Activated CD4-positive, alpha-beta T cell treated with anti-CD3 and anti-CD28 coated beads for 48 hours (primary cell): ENCODE measurements at places on chromosomes 16 and 17.

DNA sequence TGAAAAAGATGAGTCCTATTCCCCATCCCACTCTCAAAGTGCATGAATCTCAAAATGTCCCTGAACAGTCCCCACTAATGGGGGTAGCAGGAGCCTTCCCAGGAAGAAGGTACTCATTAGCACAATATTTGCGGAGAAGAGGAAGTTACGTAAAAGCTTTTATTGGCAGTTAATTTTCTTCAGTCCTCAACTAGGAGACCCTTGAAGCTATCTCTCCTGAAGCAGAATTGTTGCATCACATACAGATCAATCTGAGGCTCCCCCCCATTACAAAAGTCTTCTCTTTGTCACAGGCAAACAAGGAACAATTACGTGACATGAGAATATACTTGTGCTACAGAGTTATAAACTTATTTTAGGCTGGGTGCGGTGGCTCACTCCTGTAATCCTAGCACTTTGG, 14.2 kb downstream of the SLFN12L start:
- DNase-seq, result no peak

- DNase-seq, result no peak
Measured at GRCh38 chr16:8436931-8437330, 153.4 kb downstream of the TMEM114 start.

GRCh38 chr16:52812678-52813556, 239.8 kb downstream of the CHD9NB start:
- no peak for DNase-seq

- DNase-seq, result no peak
Measured at GRCh38 chr16:52929478-52930400, 123.0 kb downstream of the CHD9NB start.

- no peak for DNase-seq
Measured at GRCh38 chr17:78535273-78536197, 41.7 kb downstream of the DNAH17 start.

DNA sequence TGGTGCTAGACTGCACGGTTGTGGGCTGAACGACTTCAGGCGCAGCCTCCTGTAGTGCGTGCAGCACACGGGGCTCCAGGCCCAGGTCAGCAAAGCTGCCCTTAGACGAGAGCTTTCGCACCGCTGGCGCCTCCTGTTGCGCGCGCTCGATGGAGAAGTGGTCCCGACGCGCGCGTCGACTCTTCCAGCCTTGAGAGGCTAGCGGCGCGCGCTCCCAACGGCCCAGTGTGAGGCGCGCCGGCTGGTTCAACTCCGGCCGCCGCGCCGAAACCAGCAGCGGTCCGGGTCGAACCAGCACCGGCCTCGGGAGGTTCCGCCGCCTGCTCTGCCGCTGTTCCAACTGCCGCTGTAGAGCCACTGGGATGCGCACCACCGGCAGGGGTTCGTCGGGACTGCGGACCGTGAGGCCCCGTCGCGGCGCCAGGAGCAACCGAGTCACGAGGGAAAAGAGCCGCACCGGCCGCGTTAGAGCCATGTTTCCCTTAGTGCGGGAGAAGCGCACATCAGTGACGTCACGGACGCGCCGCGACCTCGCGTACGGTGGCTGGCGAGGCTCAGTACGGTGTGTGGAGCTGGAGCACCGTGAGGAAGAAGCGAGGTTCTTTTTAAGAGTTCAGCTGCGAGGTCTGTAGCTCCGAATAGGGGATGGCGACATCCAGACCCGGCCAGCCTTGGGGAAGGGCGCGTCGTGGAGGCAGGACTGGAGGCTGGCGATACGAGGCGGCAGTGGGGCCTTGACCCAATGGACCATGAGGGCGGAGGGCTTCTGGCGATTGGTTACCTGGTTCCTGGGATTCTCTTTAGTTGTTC, at the start of the genes DDX28 and DUS2:
Gene DDX28 (minus strand): TSS at position 505 of the 810 bp plus-strand sequence. CDS start 30 bp downstream, at position 475.
Gene DUS2 (plus strand): TSS at position 557 of the 810 bp plus-strand sequence. CDS start 14,740 bp downstream, outside the sequence.
- peak; percentile 96 for DNase-seq

DNA sequence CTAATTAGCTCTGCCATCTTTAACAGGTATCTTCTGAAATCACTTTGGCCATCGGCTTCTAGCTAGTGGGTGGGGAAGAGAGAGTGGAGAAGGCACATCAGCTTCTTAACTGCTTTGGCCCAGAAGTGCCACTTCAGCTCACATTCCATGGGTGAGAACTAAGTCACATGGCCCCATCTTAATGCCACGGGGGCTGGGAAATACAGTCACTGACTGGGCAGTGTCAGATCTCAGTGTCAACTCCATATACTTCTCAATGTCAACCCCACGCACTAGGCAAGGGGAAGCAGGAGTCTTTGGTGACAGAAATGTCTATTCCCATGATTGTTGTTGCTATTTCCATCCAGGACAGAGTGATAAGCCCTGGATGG, 29.4 kb downstream of the CCR7 start:
- no peak for DNase-seq

DNA sequence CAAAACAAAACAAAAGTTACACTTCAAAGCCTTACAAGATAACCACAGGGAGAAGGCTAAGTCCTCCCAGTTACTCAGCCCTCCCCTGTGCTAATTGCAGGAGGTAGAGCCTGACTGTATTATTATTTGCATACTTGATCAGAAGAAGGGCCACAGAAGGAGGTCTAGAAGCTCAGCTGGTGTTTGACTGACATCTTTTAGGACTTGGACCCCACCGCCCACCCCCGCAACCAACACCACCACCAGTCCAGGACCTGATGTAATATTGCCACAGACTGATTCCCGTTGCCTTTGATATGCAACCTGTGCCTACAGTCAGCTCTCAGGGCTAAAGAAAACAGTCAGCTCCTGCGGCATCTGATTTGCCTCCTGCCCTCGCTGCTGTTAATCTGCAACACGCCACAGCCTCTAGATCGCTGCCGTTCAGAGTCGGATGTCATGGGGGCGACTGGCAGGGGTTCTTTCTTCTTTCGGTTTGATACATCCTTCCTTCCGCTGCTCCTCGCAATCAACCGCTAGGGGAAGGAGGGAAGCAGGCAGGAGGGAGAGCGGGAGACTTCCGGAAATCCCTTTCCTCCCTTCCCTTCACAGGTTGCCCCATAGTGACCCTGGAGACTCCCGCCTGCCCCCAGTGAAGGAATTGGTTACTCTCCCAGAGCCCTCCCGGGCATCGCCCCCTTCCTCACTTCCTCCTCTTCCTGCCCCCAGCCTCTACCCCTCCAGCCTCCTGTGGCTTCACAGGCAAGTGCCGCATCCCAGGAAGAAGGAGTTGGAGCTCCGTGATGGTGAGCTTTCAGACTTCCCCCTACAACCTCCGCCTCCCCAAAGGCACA, 90.5 kb upstream of the SOX9 start:
- peak; percentile 21 for DNase-seq

GRCh38 chr17:20281860-20282259, 185.5 kb downstream of the LGALS9B start:
- DNase-seq, result peak; percentile 37

DNA sequence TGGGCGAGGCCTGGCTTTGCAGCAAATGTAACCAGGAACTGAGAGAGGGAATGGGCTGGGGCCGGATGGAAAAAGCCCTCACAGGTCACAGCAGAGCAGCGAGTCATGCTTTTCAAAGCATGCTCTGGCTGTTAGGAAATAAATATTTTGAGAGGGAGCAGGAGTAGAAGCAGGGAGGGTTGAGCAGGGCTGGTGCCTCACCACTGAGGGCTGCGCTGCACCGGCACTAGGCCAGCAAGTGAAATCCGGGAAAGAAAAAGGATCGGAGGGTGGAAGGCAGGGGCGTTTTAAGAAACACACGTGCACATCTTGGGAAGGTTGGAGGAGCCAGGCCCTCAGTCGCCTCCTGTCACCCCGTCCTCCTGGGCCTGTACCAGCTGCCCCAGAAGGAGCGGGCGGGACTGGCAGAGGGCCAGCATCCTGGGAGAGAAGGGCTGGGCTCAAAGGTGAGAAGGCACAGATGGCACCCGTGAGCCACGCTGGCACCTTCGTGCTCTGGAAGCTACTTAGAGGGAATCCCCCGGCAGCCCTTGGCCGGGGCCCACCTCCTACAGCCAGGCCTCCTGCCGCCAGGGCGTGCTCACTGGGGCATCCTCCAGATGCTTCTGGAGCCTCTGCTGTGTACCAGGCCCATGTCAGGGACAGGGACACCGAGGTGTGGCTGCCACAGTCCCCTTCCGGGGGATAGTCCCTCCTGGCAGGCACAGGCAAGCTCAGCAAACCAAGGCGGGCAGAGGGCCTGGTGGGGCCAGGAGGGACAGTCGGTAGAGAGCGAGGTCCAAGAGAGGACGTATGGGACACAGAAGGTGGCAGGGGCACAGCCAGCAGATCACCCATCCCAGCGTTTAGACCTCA, 71.5 kb upstream of the PLCG2 start:
- DNase-seq, result no peak

DNA sequence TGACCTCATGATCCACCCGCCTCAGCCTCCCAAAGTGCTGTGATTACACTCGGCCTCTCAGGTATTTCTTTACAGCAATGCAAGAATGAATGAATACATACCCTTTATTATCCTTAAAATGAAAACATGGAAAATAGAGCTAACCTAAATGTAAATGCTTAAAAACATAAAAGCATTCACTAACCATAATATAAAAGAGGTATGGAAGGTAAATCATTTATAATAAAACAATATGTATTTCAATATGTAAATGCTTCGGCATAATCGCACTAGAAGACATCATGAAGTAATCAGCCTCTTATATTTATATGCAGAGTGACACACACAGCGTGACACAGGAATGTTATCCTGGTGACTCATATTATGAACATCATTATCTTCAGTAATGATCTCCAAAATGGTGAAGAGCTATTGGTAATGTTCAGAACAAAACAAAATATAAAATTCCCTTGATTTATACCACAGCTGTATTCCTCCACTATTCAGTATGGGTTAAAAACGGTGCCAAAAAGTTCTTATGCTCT, 53.9 kb downstream of the AIPL1 start:
- DNase-seq, result no peak

DNA sequence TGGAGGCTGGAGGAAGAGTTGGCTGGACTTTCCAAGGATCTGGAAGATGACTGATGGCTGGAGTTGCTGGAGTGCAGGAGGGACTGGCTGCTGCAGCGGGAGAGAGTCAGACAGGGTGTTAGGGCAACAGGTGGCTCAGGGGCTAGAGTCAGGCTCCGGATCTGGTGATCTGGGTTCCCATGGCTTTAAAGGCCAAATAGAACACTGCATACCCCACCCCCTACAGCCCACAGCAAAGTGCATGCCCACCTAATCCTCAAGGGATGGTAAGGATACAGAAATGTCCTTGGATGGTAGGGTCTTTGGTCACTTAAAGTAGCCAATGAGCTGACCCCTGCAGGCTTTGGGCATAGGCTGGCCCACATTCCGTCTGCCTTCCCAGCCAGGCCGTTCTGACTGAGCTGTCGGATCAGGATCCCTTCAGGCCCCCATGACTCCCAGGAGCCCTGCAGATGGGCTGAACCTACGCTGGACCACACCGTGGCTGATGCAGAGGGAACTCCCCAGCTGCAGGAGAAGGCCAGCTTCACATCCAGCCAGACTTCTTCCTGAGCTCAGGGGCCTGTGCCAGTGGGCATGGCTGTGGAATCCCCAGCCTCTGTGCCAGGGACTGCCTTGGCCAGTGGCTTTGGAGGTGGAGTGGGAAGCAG, 13.9 kb downstream of the TNS4 start:
- no peak for DNase-seq

DNA sequence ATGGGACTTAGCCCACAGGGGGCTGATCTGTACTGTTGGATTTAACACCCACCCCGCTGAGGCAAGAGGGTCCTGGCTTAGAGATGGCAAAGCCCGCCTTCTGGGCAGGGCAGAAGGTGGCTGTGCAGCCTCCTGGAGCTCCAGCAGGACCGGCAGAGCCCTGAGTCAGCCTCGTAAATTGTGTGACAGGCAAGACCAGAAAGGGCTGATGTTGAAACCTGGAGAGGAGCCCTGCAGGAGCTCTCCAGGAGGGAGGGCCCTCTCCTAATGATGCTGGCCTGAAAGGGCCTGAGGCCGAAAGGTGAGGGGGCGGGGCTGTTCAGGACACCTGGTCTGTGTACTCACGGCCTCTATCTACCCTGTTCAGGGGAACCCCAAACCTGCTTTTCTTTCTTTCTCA, 22.5 kb upstream of the MYO15B start:
- DNase-seq, result no peak

DNA sequence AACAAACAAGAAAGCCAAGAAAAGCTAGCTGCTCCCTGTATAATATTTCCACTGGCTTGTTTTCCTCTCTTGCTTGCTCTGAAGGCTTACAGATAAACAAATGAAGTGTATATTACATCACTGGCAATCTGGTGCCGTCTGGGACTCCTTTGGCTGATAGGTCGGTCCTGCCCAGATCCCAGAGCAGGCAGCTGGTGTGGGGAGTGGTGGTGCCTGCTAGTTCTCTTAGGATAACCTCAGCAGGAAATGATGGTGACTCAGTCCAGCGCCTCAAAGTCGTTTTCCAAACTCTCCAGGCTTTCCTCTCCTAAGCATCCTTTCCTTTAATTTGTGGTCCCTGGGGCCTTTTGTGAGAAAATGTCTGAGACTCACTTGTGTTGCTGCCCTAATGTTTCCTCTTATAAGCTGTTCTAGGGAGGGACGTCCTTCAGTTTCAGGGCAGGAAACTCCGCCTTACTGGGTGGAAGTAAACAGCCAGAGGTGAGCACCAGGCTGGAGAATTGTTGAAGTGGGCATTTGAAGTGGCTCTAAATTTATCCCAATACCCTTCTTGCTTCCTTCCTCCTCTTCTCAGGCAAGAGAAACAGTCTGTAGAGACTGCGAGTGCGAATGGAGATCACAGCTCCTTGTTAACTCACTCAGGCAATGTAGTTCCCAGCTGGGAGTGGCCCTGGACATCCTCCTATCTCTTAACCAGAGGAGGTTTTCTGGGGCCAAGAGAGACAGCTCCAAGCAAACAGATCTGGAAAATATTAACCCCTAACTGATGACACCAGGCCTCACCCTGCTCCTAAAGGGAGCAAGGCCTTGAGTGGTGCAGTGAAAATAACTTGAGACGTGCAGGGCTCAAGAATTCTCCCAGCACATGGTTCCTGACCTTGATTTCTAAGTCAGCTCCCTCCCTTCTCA, 34.9 kb downstream of the CD300LF start:
- no peak for DNase-seq

DNA sequence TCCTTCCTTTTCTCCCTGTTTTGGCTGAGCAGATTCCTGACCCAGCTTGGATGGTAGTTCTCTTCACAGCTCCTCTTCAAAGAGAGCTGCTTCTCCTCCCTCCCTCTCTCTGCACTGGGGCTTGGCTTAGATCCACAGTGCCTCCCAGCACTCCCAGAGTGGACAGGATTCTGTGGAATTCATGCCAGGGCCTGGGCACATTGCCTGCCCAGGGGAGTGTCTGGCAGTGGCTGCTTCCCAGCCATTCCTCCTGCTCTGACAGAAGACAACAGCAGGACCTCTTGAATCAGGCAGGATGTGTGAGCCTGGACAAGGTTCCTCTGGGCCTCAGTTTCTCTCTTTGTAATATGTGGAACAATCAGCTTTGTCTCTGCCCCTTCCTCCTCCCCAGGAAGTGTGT, 4.5 kb upstream of the MMP28 start:
- DNase-seq, result no peak

GRCh38 chr17:43079641-43080302, 45.4 kb downstream of the BRCA1 start:
- DNase-seq, result no peak

- DNase-seq, result peak; percentile 26
Measured at GRCh38 chr17:10357768-10358167, 15.0 kb downstream of the MYH13 start.

- DNase-seq, result no peak
Measured at GRCh38 chr16:14527411-14528044, 102.5 kb downstream of the PARN start.

- DNase-seq, result peak; percentile 76
Measured at GRCh38 chr16:117379-118365, 20.8 kb downstream of the NPRL3 start.
